ENCODE measurements at places on chromosomes 3 and 15.

DNA sequence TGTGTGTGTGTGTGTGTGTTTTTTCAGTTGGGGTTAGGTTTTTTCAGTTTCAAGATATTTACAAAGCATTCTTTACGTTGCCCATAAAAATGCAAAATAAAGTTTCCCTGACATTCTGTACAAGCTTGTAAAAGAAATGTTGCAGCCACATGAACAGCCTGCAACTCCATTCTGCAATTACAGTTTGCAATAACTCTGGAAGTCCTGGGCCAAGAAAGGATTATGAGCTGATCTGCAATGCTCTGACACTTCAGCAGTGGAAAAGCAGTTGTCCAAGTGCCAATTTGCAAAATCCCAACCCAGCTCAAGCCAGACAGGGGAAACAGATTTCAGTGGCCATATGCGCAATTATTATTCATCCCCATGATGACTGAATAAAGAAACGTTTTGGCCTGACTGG lies 322.1 kb downstream of the MEX3B start:
- no peak for DNase-seq

DNA sequence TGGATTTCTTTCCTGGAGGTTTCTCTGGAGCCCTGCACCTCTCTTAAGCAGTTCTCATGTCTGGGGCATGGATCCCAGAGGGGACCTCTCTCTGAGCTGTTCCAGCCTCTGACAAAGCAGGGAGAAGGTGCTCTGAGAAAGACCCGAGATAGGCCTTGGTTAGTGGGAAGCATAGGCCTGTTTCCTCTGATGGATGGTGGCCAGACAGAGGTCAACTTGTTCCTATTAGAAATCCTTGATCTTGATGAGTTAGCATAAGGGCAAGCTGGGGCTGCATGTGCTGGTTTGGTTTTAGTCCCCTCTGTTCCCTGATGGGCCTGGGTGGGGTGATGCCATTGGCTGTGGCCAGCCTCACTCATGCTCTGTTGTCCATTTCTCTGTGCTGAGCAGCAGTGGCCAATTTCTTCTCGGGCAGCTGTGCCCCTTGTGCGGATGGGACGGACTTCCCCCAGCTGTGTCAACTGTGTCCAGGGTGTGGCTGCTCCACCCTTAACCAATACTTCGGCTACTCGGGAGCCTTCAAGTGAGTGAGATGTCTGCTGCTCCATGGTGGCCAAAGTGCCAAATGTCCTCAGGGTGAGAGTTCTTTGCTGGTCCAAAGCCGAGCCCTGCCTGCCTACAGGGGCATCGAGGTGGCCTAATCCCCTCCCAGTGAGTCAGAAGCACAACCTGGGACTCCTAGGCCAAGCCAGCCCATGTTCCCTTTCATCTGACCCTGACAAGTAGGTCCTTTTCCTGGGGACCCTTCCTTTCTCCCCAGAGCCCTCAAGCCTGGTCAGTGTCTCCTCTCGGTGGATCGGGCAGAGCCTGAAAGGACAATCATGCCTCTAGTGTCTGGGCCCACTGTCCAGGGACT lies 9.0 kb downstream of the TF start:
- no peak for DNase-seq

- no peak for DNase-seq
These were observed 196.3 kb downstream of the DTWD1 start for GRCh38 chr15:49817100-49817499.

DNA sequence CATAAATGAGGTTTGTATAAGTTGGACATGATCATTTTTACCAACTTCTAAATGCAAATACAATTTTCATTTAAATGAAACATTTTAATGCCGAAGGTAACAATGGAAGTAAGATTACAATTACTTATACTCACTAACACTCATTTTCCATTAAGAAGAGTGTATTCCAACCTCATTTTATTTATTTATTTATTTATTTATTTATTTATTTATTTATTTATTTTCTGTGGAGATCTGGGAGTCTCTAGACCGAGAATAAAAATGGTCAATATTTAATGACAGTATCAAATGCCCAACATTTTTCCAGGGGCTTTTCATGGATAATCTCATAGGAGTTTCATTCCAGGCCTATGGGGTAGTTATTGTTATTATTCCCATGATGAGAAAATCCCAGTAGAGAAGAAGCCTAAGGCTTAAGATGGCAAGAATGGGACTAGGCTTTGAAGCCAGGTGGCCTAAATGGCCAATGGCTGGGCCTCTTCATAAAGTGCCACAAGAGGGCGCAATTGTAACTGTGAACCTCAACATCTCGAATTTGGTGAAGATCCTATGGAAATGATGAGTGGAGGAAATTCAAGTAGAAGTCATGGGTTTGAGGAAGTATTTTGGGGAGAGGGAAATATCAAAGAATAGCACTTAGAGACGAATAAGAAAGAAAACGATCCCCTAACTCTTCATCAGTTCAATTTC lies 21.3 kb downstream of the VGLL3 start:
- DNase-seq, result no peak

GRCh38 chr15:42921342-42921731 lies 759 bp upstream of the TTBK2 start:
- DNase-seq, result no peak

DNA sequence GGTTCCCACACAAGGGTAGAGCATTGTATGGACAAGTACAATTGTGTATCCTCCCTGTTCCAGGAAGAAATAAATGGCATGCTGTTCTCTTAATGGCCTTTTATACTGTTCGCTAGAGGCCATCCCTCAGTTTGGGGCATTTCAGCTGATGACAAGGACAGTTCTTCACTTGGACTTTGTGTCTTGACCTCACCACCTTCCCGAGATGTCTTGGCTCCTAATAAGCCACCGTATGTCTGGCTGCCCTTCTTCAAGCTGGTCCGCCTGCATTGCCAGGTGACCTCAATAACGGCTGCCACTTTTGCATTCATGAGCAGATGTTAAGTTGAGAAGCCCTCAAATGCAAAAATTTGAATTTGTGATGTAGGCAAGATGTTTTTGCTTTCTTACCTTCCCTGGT lies 24.1 kb downstream of the ZBTB38 start:
- no peak for DNase-seq

- no peak for DNase-seq
These were observed 62.2 kb downstream of the SLC15A2 start for GRCh38 chr3:121956363-121956762.

GRCh38 chr3:168951368-168951767 lies 712.1 kb downstream of the MECOM start:
- no peak for DNase-seq

DNA sequence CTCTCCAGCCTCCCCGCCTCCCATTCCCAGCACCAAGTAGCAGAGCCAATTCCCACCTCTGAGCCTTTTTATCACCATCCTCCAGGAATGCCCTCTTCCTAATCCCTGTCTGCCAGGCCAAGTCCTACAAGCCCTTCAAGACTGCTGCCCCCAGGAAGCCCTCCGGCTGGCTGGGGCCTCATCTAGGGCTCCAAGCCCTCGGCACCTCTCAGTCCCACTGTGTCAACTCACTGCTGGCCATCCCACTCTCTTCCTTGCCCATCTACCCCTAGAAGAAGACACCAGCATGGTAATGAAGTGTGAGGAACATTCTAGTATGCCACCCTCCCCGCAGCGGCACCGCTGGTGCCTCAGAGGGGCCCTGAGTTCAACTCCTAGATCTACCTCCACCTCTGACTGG lies 10.0 kb upstream of the GRIP2 start:
- DNase-seq, result no peak

Measured in stimulated activated CD8-positive, alpha-beta memory T cell treated with anti-CD3 and anti-CD28 coated beads, Interleukin-2, amount 100 ng/mL, for 48 hours (primary cell).